ENCODE measurements at places on chromosomes 3 and 15.

DNA sequence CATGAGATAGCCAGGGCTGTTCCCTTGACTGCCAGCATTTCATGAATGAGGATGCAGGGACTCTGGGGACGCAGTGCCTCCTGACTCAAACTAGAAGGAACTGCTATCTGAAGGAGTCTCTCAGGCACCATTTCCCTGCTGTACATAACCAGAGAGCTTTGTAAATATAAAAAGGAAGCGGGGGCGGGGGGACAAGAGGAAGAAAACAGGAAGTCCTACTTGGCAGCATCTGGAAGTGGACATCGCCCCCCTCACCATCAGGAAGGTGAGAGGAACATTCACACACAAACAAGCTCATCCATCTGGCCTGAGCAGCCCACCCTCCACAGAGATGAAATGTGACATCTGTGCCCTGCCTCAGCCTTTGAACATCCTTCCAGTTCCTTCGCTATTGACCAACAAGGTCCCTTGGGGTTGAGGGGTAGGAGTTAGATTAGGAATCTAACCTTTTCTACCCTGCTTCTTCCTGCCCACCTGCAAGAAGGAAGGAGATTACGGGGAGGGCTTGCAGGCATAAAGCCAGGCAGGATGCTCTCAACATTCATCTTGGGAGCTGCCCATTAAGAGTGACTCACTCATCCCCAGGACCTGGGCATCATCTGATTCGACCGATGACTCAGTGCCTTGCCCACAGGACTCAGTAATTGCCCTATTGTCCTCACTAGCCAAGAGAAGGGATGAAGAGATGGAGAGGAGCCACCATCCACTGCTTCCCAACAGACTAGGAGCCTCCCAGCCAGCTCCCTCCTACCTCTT, 31.9 kb downstream of the SH3BP5 start:
- DNase-seq: no peak

- no peak for DNase-seq
These were observed 108.3 kb downstream of the SV2B start for GRCh38 chr15:91208371-91208770.

DNA sequence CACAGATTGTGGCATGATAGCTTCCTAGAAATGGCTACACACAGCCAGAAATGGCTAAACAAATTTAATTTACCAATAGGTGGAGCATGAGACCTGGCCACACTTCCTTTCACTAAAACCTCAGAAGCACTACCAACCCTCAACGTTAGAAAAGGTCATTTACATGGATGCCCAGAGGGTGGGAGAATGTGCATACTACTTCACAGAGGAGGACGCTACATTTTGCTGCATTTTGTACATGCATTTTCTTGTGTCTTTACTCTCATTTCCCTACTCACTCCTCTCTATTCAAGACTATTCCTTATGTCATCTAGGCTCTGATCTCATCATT, 40.1 kb downstream of the C2CD4B start:
- DNase-seq: no peak

- DNase-seq: no peak
These were observed 196.0 kb downstream of the DPH6 start for GRCh38 chr15:35349916-35350315.

DNA sequence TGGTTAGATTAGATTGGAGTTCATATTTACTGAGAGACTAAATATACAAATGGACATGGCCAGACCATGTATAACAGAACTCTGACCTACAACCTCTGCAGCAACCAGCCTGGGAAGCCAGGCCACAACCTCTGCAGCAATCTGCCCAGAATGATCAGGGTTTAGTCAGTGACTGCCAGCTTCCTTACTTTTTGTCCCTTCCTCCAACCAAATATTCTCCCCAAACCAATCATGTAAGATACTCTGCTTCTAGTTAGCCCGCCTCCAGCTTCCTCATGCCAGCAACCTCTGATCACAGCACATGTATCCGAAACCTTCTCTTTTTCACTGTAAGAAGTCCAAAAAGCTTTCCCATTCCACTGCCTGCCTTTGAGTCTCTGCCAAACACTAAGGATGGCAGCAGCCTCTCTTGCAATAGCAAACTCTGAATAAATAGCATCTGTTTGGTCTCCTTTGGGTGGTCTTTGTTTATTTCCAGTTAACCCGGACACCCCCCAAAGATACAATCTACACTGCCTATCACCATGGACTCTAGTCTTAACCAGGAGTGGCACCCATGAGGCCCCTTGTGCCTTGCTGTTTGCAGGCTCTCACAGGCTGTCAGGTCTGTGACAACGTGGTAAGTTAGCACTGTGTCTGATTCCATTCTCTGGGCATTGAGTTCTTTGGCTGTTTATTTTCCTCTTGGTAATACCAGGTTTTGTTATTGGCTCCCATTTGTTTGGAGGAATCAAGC, 102.2 kb downstream of the ERC2 start:
- DNase-seq: no peak

- no peak for DNase-seq
These were observed 346.8 kb downstream of the CNTN3 start for GRCh38 chr3:74267588-74268184.

- DNase-seq: no peak
These were observed 766.3 kb downstream of the TBL1XR1 start for GRCh38 chr3:176431038-176431418.

- DNase-seq: no peak
These were observed 30.8 kb downstream of the LIPC start for GRCh38 chr15:58462547-58462946.

DNA sequence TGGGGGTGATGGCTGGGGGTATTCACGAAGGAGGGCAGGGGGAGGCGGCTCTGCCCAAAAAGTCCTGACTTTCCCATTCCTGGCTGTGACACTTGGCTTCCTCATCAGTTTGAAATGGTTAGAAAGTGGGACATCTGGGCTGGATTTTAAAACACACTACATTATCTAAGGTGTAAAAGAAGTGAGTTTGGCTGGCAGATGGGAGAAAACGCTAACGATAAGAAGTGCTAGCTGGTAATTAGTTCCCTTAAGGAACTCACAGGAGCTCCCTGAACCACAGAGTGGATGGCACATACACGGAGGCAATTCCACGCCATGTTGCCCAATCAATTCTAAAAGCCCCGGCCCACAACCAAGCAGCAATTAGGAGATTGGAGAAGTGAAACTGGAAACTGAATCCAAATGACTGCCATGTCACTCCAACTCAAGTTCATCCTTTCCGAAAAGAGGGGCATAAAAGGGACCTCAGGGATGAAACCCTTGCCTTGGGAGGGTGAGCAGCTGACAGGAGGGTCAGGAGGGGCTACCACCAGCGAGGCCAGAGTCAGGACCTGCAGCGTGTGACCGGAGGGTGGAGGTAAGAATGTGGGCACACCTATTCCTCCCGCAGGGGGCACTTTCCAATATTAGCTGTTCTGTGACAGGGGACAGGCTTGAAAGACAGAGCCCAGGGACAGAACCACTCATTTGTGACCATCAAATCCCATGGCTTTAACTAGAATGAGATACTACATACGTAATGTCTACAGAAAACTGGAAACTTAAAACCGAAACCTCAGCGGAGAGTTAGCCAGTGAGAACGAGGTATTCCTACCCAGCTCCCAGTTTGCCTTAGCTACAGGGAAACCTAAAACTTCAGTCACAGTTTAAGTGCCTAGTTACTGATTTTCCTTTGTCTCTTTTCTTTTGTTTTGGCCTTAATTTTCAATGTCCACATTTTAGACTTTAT, 95.3 kb upstream of the OXTR start:
- DNase-seq: no peak

DNA sequence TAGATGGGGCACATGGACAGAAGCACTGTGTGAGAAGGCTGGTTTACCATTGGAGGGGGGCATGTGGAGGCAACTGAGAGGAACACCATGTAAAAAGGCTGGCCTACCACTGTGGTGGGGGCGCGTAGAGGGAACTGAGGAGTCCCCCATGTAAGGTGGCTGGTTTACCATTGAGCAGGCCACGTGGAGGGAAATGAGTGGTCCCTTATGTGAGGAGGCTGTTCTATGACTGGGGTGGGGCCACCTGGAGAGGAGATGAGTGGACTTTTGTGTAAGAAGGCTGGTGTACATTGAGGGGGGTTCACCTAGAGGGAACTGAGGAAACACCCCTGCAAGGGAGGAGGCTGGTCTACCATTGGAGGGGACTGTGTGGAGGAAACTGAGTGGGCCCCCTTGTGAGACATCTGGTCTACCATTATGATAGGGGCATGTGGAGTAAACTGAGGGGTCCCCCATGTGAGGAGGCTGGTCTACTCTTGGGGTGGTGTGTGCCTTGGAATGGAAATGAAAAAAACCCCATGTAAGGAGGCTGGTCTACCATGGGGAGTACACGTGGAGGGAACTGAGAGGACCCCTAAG, 156.9 kb downstream of the FBLN2 start:
- no peak for DNase-seq

GRCh38 chr15:89410039-89410435, 75.4 kb upstream of the POLG start:
- no peak for DNase-seq

GRCh38 chr3:107429320-107430181, 52.3 kb downstream of the CCDC54 start:
- DNase-seq: peak; percentile 39

GRCh38 chr3:155362808-155363689, 69.6 kb upstream of the STRIT1 start:
- no peak for DNase-seq

DNA sequence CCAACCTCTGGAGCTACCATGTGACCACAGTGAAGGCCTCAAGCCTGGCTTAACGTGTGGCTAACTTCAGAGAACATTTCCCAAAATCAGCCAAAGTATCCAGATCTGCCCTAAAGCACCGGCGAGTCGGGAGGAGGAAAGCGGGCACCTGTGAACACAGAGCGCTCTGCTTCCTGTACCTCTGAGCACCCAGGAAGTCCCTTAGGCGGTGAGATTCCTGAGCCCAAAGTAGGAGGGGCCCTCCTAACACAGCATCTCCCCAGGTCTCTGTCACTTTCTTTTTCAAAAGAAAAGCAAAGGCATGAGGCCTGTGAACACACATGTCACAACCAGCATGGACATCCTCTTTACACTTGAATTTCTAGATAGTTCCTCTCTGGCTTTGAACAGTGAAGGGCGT, 944 bp upstream of the EIF4E3 start:
- DNase-seq: no peak

DNA sequence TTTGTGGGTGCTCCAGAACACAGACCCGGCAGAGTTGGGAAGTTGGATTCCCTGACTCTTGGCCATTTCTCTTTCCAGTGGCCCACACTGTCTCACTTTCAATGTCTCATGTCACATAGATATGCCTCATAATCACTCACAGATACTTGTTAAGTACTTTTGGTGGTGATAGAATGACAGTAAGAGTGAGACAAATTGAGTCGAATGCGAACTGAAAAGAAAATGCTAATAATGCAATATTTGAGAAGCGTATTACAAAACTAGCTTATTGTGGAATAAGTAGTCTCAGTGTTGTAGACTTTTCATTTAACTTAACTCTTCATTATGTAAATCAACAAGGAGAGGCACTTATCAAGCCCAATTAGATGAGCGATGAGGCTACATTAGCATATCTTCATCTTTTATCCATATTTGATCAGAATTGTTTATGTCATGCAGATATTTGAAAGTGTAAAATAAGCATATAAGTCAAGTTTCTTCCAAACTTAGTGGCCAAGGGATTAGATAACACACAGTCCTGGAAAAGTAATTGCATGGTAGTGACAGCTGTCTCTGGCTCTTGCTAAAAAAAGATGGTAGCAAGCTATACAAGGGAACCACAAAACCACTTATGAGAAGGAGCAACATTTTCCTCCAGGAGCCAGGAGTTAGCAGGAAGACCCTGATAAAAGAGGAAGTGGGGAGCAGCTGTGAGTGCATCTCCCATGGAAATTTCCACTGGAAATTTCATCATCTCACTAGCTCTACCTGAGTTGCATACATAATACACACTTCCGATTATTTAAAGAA, 243.6 kb downstream of the ARRDC4 start:
- no peak for DNase-seq
